Activated T-cell treated with anti-CD3 and anti-CD28 coated beads, Interleukin-2, amount 50 U/mL, for 24 hours (primary cell): ENCODE measurements at places on chromosomes 7 and 10.
A peak's percentile ranks its signal among the peaks of the same experiment; 100 is the strongest.

GRCh38 chr7:117937753-117938483, 64.7 kb upstream of the CTTNBP2 start:
- no peak for DNase-seq

GRCh38 chr10:5953676-5954075, 23.7 kb downstream of the IL15RA start:
- no peak for DNase-seq

- DNase-seq = no peak
These were observed 67.0 kb downstream of the OSBPL3 start for GRCh38 chr7:24912874-24913514.

DNA sequence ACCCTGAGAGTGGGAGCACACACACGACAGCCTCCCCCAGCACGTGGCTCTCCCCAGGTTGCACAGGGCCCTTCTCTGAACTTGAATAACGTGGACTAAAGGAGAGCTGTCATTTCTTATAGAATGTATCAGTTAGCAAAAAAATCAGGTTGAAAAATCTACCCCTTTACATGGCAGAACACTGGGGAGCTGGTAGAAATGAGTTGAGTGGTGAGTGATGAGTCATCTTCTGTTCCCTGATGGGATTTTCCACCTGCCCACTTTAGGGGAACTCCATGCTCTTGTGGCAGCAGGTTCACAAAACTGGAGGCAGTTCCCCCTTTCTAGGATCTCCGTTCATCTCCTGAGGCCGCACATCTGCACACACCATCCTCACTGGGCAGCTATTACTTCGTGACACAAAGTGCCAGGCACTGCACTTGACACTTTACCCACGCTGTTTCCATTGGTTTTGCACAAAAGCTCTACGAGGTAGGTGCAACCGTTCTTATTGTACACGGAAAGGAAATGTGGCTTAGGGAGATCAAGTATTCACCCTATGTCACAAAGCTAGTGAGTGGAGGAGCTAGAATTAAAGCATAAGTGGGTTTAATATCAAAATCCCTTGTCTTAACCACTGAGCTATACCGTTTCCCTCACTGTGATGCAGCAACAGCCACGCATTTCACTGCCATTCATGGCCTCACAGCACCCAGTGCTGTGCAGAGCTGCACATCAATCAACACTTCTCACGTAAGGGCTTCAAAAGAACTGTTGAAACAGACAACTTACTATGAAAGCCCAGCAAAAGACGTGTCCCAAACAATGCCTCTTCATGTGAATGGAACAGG, 80.2 kb downstream of the RNF216 start:
- peak; percentile 76 for DNase-seq

DNA sequence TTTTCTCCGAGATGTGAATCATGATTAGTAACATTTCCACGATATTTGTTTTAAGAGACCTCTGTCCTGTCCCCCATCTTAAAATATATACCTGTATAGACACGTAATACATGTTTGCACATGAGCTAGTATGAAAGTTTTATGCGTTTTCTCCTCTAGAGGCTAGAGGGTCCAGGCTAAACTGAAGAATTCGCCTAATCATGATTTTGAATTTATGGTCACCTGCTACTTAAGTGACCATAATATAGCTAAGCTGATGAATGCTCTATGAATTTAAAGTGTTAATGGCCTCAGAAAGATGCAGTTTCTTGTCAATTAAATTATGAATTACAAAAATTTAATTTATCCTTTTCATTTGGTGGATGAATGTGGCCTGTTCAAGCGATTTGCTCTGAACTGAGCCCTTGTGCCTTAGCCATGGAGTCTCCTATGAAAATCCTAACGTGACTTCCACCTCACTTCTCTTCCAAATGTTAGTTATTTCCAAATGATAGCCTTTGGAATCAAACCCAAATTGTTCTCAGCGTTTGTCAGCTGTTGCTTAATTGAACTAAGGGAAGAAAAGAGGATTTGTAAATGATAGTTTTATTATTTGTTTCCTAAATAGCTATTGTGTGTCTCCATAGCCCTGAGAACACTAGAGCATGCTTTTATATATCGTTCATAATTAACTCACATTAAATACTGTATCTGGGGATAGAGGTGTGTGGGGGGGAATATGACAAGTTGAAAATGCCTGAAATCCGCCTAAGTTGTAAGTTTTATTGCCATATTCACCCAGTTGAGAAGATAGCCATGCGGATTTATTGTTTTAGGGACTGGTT, 2.3 kb downstream of the CELF2 start:
- no peak for DNase-seq

- DNase-seq = no peak
These were observed 307.2 kb downstream of the PRPF18 start for GRCh38 chr10:13893926-13894325.
